NCI-H2107 (cell line): ENCODE measurements at places on chromosomes 2 and 18.

GRCh38 chr18:80191907-80192652 lies 55.2 kb downstream of the PARD6G start:
- no peak for DNase-seq

- no peak for DNase-seq
These were observed 48.4 kb downstream of the LRRTM1 start for GRCh38 chr2:80255918-80256781.

GRCh38 chr2:61262699-61263098 lies 100.7 kb downstream of the C2orf74 start:
- DNase-seq = no peak

GRCh38 chr2:231200805-231201474 lies 2.5 kb downstream of the ARMC9 start:
- DNase-seq = no peak

GRCh38 chr2:159555651-159556392 lies 60.5 kb downstream of the BAZ2B start:
- no peak for DNase-seq

- no peak for DNase-seq
These were observed 30.5 kb downstream of the OLA1 start for GRCh38 chr2:174217869-174218268.

DNA sequence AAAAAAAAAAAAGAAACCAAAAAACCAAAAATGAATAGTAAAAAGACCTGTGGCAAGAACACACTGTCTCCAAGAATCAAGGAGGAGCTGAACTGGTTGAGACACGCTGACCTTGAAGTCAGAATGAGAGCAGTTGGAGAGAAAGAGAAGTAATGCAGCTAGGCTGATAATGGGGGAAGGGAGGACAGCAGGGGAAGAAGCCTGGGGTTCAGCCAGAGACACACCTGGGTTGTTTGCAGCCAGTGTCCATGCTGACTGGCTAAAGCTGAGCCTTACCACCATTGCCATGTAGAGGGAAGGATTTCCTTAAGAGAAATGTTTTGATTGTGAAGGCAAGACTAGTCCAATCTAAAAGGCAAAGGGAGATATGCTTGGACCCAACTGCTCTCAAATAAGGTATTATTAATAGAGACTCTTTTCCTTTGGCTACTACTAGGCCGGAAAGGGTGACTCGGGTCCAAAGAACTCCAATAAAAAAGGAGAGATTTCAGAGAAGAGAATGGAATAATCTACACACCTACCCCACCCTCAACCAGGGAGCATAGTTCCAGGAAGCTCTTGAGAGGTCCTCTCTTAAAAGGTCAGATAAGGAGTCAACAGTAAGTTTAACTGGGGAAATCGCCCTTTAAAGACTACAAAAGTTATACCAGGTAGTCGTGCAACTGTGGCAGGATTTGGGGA lies 25.2 kb upstream of the REL start:
- no peak for DNase-seq

- DNase-seq = no peak
These were observed 10.1 kb downstream of the HDAC4 start for GRCh38 chr2:239390546-239391285.

- no peak for DNase-seq
These were observed 86.1 kb upstream of the CTAGE1 start for GRCh38 chr18:22503803-22504202.

DNA sequence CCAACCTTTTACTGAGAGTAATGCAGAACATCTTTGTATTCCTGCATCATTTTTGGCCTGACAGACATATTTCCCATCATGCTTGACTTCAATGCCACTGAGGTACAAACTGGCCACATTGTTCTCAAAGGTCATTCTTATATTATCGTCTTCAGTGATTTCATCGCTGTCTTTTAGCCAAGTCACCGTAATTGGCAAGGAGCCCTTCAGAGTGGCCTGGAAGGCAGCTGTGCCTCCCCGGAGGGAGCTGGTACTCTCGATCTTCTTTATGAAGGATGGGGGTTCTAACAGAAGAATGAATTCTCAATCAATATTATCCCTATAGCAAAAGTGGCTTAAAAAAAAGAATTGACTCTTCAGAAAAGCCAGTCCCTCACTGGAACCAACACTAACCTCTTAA lies 75.9 kb downstream of the TTN start:
- DNase-seq = no peak

GRCh38 chr2:19799881-19800780 lies 101.7 kb downstream of the TTC32 start:
- DNase-seq = no peak

GRCh38 chr2:227906991-227907390 lies 35.6 kb downstream of the DAW1 start:
- no peak for DNase-seq

DNA sequence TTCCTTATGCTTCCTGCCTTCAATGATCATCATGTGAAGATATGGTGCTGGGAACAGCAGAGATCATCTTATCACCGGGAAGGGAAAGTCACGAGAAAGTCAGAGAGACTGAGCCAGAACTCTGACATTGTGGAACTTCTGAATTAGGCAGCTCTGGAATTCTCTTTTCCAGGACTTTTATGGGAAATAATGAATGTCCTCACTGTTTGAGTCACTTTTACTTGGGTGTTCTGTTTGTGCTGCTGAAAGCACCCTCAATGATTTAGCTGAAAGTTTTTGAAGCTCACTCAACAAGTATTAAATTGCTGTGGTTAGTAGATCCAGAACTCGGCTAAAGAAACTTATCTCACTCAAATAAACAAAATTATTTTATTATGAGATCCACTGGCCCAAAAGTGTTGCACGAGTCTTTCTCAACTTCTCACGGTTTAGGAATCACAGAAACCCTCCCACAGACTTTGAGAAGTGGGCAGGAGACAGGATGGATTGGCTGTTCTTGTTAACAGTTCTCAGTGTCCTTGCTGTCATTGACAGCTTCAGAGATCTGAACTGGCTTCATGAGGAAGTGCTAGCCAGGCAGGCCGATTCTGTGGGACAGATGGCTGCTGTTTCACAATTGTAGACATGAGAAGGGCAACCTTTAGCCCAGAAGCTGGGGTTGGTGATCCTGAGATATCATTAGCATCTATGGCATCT lies 26.4 kb upstream of the ATRAID start:
- DNase-seq = no peak

DNA sequence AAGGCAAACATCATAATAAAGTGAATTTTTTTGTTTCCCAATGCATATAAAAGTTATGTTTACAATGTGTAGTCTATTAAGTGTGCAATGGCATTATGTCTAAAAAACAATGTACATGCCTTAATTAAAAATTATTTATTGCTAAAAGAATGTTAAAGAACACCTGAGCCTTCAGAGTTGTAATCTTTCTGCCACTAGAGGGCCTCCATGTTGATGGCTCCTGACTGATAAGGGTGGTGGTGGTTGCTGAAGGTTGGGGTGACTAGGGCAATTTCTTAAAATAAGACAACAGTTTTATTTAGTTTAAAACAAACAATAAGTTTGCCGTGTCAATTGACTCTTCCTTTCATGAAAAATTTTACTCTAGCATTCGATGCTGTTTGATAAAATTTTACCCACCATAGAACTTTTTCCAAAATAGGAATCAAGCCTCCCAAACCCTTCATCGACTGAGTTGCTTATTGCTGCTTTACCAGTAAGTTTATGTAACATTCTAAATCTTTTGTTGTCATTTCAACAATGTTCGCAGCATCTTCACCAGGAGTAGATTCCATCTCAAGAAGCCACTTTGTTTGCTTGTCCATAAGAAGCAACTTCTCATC lies 32.3 kb downstream of the MAP3K2 start:
- DNase-seq = no peak

DNA sequence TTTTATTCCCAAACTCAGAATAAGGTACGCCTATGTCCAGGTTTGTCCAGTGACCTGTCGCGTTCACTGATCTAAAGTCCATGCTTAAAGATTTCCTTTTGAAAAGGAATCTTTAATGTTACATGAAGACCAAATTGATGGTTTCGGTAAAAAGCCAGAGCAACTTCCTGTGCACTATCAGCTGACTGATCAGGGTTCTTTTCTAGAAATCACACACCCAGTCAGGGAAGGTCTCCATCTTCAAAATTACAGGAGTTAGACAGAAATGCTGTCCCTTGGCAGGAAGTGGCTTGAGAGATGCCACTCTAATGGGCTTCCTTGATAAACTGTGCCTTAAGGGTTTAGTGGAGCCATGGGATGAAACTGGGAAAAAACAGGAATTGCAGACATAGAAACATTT lies 14.7 kb upstream of the ARHGAP25 start:
- DNase-seq = no peak

DNA sequence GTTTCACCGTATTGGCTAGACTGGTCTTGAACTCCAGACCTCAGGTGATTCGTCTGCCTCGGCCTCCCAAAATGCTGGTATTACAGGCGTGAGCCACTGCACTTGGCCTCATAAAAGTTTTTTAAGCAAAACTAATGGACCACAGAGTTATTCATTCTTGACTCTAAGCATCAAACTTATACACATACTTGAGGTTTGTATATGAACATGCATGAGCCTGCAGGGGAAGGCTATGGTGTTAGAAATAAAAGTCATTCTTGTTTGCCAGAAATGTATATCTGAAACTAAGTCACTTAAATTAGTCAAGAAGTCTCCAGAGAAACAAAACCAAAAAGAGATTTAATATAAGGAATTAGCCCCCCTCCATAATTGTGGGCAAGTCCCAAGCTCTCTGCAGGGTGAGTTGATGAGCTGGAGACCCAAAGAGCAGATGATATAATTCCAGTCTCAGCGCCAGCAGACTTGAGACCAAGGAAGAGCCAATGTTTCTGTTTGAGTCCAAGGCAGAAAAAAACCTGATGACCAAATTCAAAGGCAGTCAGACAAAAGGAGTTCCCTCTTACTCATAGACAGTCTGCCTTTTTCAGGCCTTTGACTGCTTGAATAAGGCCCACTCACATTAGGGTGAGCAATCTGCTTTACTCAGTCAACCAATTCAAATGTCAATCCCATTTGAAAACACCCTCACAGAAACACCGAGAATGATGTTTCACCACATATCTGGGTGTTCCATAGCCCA lies 69.0 kb upstream of the DSG1 start:
- no peak for DNase-seq

DNA sequence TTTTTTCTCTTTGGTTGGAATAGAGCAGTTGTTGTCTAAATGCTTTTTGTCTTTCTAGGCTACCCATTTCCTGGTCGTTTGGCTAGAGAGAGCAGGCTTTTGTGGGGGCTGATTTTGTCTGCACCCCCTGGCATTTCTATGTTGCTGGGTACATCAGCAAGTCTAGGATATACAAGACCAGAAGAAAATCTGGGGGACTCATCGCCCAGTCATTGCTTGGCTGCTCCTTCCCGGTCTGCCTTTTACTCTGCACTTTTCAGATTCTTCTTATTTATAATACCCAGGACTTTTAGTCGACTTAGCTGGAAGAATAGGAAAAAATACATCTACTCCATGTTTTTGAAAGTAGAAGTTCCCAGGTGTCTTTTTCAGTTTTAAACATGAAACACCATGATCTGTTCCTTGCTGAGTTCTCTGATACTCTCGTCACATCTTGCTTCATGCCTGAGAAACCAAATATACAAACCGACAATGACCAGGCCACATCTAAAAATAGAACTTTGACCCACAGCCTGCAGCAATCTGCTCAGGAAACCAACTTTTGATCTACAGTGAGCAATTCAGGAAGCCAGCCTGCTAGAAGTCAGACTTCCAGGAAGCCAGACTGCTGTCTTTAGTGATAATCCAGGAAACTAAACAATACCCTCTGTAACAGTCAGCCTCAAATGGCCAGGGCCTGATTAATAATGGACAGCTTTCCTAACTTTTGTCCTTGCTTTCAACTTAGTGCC lies 163.8 kb upstream of the MEX3C start:
- DNase-seq = no peak

DNA sequence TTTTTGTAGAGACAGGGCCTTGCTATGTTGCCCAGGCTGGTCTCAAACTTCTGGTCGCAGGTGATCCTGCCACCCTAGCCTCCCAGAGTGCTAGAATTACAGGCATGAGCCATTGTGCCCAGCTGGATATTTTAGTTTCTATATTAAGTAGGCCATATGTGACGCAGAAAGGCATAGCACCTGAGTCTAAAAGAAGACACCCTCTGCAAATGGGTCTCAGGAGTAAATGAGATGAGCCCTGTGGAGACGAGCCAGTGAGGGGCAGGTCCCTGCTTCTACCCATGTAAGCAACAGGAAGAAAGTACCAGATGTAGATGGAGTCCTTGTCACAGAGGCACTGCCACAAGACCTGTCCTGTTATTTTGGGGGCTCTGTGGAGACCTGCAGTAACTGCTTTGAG lies 322.4 kb downstream of the PTPRM start:
- DNase-seq = no peak

- DNase-seq = no peak
These were observed 53.2 kb downstream of the SFXN5 start for GRCh38 chr2:73018188-73018825.
